ENCODE measurements at places on chromosomes 6 and 20. TPM values are rescaled to one million over a fixed set of nuclear protein-coding genes. Genes with fewer than 3 reads are reported as not detected.

Gene TEAD3
- total RNA-seq, result 8.0 TPM

Gene TFAP2B
- not detected for total RNA-seq

Gene SNPH
- 3.1 TPM for total RNA-seq

Gene SEMG1
- not detected for total RNA-seq

Gene NKX2-4
- not detected for total RNA-seq

Gene IBTK
- total RNA-seq, result 24.2 TPM

Gene BANF2
- total RNA-seq, result not detected

Gene ADAT2
- 2.9 TPM for total RNA-seq

Gene CLVS2
- 0.15 TPM for total RNA-seq

Gene PTPRT
- not detected for total RNA-seq

Gene BCAS4
- 27.1 TPM for total RNA-seq

Gene IDH3B
- 131 TPM for total RNA-seq

Gene NOL7
- total RNA-seq, result 64.5 TPM

Gene OR2H2
- total RNA-seq, result not detected

Gene AKAP12
- 196 TPM for total RNA-seq

Gene PPP1R3G
- total RNA-seq, result 2.0 TPM

Gene FRS3
- 3.0 TPM for total RNA-seq

Gene PRDM1
- total RNA-seq, result 5.4 TPM

Gene YWHAB
- total RNA-seq, result 209 TPM

Gene TTBK1
- 0.02 TPM for total RNA-seq

Gene TSBP1
- not detected for total RNA-seq

Gene TCF15
- not detected for total RNA-seq

Gene NUDT3
- 7.6 TPM for total RNA-seq

Gene LY6G6D
- not detected for total RNA-seq

Gene SLC17A1
- not detected for total RNA-seq

Gene ETV7
- total RNA-seq, result 0.28 TPM

Gene MAFB
- 0.28 TPM for total RNA-seq

Gene BPIFB1
- not detected for total RNA-seq

Gene LPA
- 0.21 TPM for total RNA-seq

Gene HLA-DQA1
- not detected for total RNA-seq

Gene SIM1
- total RNA-seq, result not detected

Gene SNAP25
- total RNA-seq, result 15.3 TPM

Gene HDGFL1
- not detected for total RNA-seq

Gene SYTL3
- 1.7 TPM for total RNA-seq

Gene RRAGD
- 3.6 TPM for total RNA-seq

Gene C20orf96
- 10.1 TPM for total RNA-seq

Gene ZNF165
- 0.80 TPM for total RNA-seq

Gene KIFC1
- total RNA-seq, result 44.4 TPM

Gene SYCP2
- total RNA-seq, result 0.29 TPM

Gene FANCE
- total RNA-seq, result 4.1 TPM

Gene APOM
- total RNA-seq, result 3.8 TPM
